Fibroblast of villous mesenchyme (primary cell): ENCODE measurements at places on chromosomes 5 and 9. TPM values are rescaled to one million over a fixed set of nuclear protein-coding genes. Genes with fewer than 3 reads are reported as not detected.

DNA sequence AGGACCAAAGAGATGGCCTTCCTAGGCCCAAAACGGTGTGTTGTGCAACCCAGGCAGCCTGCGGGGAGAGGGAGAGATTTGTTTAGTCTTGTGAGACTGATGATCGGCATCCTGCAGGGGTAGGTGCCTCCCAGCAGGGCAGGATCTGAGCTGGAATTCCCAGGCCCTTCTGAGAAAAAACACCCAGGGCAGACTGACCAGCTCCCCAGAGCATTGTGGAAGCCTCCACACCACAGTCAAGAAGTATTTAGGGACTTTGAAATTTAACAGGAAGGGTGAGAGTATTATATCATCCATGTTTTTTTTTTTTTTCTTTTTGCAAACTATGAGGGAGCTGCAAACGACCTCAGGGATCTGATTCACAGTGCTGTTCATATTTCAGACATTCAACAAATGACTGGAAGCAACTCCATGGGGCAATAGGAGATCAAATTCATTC lies 104.5 kb upstream of the LHFPL2 start:
- peak; percentile 88 for DNase-seq

GRCh38 chr5:83924171-83924570 lies 203.5 kb upstream of the HAPLN1 start:
- peak; percentile 18 for DNase-seq

DNA sequence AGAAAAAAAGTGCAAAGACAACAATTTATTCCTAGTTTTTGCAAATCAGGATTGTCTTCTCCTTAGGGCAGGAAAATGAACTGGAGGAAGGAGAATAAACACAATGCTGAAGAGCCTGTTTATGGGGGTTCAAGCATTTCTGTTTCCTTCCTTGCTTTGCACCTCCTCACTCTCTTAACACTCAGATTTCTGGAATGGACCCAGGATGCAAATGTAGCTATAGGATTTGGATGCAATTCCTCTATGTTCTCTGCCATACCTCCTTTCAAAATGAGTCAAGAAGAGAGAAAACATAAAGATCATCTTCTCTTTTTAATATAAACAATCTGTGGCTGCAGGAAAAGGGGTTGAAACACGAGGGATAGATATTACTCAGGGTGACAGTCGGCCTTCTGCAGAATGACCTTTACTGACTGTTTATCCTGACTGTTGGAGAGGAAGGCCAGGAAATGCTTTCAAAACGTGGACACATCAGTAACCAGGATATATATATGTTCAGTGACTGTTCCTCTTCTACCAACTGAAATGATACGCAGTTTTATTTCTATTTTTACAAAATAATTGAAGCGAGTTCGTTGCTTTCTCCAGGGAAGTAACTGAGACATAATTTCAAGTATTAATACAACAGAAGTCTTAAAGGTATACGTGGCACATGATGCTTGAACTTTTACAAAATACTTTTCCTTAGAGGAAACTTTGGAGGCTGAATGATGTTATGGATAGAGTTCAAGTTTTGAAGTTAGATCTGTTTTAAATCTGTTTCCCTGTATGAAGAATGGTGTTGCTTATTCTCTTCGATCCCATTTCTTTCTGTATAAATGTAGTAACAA lies 44.4 kb downstream of the ACTBL2 start:
- DNase-seq: peak; percentile 66

GRCh38 chr5:139058121-139058520 lies 140.0 kb downstream of the SIL1 start:
- peak; percentile 83 for DNase-seq

HMGXB3 gene
- total RNA-seq: 45.3 and 49.6 TPM in 2 replicates

OLFM1 gene
- total RNA-seq: 0.43 and 0.64 TPM in 2 replicates

- DNase-seq: no peak
Measured at GRCh38 chr5:116445311-116445710, 129.3 kb downstream of the SEMA6A start.
